Naive thymus-derived CD4-positive, alpha-beta T cell (primary cell): ENCODE measurements at places on chromosomes 1 and 21. TPM values are rescaled to one million over a fixed set of nuclear protein-coding genes. Genes with fewer than 3 reads are reported as not detected.
A peak's percentile ranks its signal among the peaks of the same experiment; 100 is the strongest.

The LRRC71 gene
- not detected for total RNA-seq

- peak overlapping the region; percentile 94 for H3K27ac ChIP-seq
- H3K4me3 ChIP-seq = peak overlapping the region; percentile 69
- H3K36me3 ChIP-seq = peaks cover 8% of the 10 kb centered on the region
- peaks cover 22% of the 10 kb centered on the region for H3K4me1 ChIP-seq
- no peaks in the 10 kb centered on the region for H3K27me3 ChIP-seq
- no peak for DNase-seq
Measured at GRCh38 chr1:222618880-222619596, 1.1 kb downstream of the MIA3 start.

The SEMA6C gene
- total RNA-seq = 12.4 TPM

GRCh38 chr1:71210718-71211117 is 129.9 kb upstream of the ZRANB2 start:
- no peak overlapping the region for H3K4me3 ChIP-seq
- no peaks in the 10 kb centered on the region for H3K36me3 ChIP-seq
- no peak overlapping the region for H3K27ac ChIP-seq

GRCh38 chr1:54347955-54348699 is 58.1 kb downstream of the SSBP3 start:
- H3K27me3 ChIP-seq = no peaks in the 10 kb centered on the region
- no peak for DNase-seq
- H3K36me3 ChIP-seq = no peaks in the 10 kb centered on the region
- H3K27ac ChIP-seq = no peak overlapping the region
- H3K4me1 ChIP-seq = peaks cover 5% of the 10 kb centered on the region

DNA sequence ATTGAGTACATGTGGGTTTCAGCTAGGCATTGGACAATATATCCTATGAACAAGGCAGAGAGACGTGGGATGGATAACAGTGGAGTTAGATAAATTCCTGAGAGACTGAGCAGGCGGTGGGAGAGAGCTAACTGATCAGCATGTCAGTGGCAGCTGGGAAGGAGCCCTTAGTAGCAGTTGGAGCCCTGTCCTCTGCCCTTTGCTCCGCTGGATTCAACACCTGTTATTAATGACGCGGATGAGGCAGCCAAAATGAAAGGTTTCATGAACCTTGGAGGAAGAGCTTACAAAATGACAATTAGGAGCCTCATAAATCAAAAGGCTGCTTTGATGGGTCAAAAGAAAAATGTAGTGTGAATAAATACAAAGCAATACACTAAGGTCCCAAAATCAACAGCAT is 16.1 kb downstream of the UBIAD1 start:
- H3K4me3 ChIP-seq = no peak overlapping the region
- H3K27ac ChIP-seq = no peak overlapping the region
- no peak for DNase-seq
- no peaks in the 10 kb centered on the region for H3K27me3 ChIP-seq
- H3K36me3 ChIP-seq = peaks cover 53% of the 10 kb centered on the region
- H3K4me1 ChIP-seq = peaks cover 3% of the 10 kb centered on the region

The FASLG gene
- not detected for total RNA-seq

DNA sequence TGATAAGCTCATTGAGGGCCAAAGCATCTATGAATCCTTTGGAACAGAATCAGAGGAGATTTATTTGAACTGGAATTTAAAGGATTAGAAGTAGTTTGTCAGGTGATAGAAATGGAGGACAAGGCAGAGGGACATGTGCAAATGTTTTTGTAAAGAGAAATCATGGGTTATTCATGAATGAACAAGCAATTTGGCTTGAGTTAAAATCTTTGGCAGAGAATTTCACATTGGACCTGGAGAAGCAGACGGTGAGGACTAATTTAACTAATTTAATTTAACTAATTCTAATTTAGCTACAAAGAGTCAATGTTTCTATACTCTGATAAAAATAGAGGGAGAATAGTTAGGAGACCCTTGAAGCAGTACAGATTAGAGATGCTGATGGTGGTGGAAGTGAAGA is 36.3 kb downstream of the SNX7 start:
- no peak overlapping the region for H3K4me3 ChIP-seq
- DNase-seq = no peak
- no peaks in the 10 kb centered on the region for H3K27me3 ChIP-seq
- no peak overlapping the region for H3K27ac ChIP-seq
- H3K36me3 ChIP-seq = no peaks in the 10 kb centered on the region

The ATP1A1 gene
- total RNA-seq = 298 TPM

- no peak overlapping the region for H3K4me3 ChIP-seq
- H3K27me3 ChIP-seq = no peaks in the 10 kb centered on the region
- no peaks in the 10 kb centered on the region for H3K4me1 ChIP-seq
- DNase-seq = no peak
- H3K36me3 ChIP-seq = peaks cover 14% of the 10 kb centered on the region
Measured at GRCh38 chr1:150846473-150847146, 29.8 kb downstream of the ARNT start.

GRCh38 chr21:28196981-28197380 is 795.7 kb downstream of the LTN1 start:
- no peak overlapping the region for H3K4me3 ChIP-seq
- no peaks in the 10 kb centered on the region for H3K36me3 ChIP-seq
- H3K27me3 ChIP-seq = no peaks in the 10 kb centered on the region
- no peak overlapping the region for H3K27ac ChIP-seq

DNA sequence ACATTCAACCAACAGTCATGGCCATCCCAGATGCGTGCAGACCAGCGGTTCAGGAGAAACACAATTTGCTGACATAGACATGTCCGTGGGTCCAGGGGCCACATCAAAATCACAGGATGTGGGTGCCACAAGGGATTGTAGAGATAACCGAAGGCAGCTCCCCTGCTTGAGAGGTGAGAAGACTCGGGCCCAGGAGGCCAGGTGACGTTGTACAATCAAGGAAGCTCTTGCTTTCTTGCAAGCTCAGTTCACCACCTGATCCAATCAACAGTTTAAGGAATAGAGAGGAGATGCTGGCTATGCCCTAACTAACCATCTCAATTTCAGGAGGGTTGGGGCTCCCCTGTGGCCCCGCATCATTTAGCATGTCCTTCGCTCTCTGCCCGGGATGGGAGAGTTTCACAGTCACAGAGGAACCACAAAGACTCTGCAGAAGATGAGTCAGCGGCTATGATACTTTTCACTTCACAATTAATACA is 19.5 kb downstream of the UBASH3A start:
- H3K4me3 ChIP-seq = peak overlapping the region; percentile 5
- DNase-seq = no peak
- peaks cover 71% of the 10 kb centered on the region for H3K4me1 ChIP-seq
- no peaks in the 10 kb centered on the region for H3K27me3 ChIP-seq
- H3K27ac ChIP-seq = peak overlapping the region; percentile 85

DNA sequence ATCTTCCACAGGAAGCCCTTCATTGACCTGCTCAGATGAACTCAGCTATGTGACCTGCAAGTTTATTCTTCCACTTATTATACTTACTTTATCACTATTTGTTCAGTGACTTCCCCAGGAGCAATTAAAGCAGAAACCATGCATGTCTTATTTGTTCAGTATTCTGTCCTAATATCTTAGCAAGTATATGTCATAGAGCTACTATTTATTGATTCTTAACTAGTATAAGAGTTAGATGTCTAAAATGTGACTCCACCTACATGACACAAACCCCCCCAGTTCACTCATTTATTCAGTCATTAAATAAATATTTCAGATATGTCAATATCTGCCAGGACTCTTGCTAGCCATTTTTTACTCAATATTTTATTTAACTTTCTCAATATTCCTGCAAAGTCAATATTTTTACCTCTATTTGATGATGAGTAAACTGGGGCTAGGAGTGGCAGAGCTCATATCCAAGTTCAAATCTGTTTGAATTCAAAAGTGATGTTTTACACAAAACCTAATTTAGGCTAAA is 469.0 kb upstream of the USP24 start:
- no peak overlapping the region for H3K4me3 ChIP-seq
- H3K27me3 ChIP-seq = no peaks in the 10 kb centered on the region

GRCh38 chr1:57424231-57425027 is 569 bp upstream of the DAB1 start:
- no peak overlapping the region for H3K27ac ChIP-seq
- DNase-seq = no peak
- no peaks in the 10 kb centered on the region for H3K4me1 ChIP-seq
- no peaks in the 10 kb centered on the region for H3K36me3 ChIP-seq
- no peak overlapping the region for H3K4me3 ChIP-seq

GRCh38 chr1:180815188-180815587 is 97.5 kb upstream of the KIAA1614 start:
- no peaks in the 10 kb centered on the region for H3K27me3 ChIP-seq
- no peaks in the 10 kb centered on the region for H3K4me1 ChIP-seq
- no peak overlapping the region for H3K4me3 ChIP-seq
- no peak overlapping the region for H3K27ac ChIP-seq

DNA sequence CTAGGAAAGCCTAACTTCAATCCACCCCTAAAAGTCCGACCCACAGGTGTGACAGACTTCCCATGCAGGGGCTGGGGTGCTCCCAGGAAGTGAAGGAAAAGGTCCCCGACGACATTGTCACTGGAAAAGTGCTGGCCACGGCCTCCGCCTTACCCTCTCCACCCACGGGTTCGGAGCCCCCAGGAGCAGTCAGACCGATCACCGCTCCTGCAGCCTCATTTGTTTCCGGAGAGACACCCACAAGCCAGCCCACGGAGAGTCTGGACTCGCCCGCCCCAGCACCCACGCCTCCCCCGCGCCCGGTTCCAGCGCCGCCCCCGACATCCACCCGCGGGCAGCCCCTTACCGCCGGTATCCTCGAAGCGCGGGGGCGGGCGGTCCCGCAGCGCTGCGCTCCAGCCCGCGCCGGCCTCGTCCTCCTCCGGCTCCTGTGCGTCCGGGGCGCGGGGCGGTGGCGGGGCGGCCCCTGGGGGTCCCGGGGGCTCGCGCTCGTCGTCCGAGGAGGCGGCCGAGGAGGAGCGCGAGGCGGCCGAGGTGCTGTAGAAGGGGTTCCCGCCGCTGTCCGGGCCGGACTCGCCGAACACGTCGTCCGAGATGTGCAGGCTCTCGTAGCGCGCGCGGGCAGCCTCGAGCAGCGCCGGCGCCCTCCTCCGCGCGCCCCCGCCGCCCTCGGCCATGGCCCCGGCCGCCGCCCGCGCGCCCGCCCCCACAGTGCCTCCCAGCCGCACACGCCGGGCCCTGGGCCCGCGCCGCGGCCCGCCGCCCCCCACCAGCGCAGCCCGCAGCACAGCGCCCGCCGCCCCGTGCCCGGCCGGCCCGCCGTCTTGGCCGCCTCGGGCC is 660 bp downstream of the PGBD5 start:
- H3K27me3 ChIP-seq = peaks cover 9% of the 10 kb centered on the region
- no peaks in the 10 kb centered on the region for H3K4me1 ChIP-seq
- H3K36me3 ChIP-seq = no peaks in the 10 kb centered on the region
- no peak overlapping the region for H3K4me3 ChIP-seq

The RHCE gene
- total RNA-seq = 0.78 TPM

The SPATA21 gene
- total RNA-seq = not detected

The GBP7 gene
- not detected in 2 replicates for total RNA-seq

The HSD3B1 gene
- total RNA-seq = not detected

The RNU11 gene
- total RNA-seq = not detected in 2 replicates

GRCh38 chr1:72066431-72066830 is 215.9 kb downstream of the NEGR1 start:
- H3K36me3 ChIP-seq = no peaks in the 10 kb centered on the region
- no peak overlapping the region for H3K4me3 ChIP-seq
- H3K4me1 ChIP-seq = no peaks in the 10 kb centered on the region
- H3K27me3 ChIP-seq = no peaks in the 10 kb centered on the region
- H3K27ac ChIP-seq = no peak overlapping the region
- no peak for DNase-seq

- peaks cover 26% of the 10 kb centered on the region for H3K4me1 ChIP-seq
- no peak overlapping the region for H3K27ac ChIP-seq
- peaks cover 53% of the 10 kb centered on the region for H3K36me3 ChIP-seq
- no peak for DNase-seq
- no peak overlapping the region for H3K4me3 ChIP-seq
- no peaks in the 10 kb centered on the region for H3K27me3 ChIP-seq
Measured at GRCh38 chr1:147652306-147652705, 18.0 kb downstream of the ACP6 start.

- no peaks in the 10 kb centered on the region for H3K36me3 ChIP-seq
- no peak overlapping the region for H3K27ac ChIP-seq
- H3K27me3 ChIP-seq = no peaks in the 10 kb centered on the region
- H3K4me1 ChIP-seq = no peaks in the 10 kb centered on the region
- no peak for DNase-seq
Measured at GRCh38 chr1:82269431-82269830, 468.7 kb downstream of the ADGRL2 start.

- H3K4me3 ChIP-seq = peak overlapping the region; percentile 98
- H3K36me3 ChIP-seq = no peaks in the 10 kb centered on the region
- no peaks in the 10 kb centered on the region for H3K27me3 ChIP-seq
- H3K27ac ChIP-seq = peak overlapping the region; percentile 94
- no peak for DNase-seq
Measured at GRCh38 chr1:6600410-6601048, 2.1 kb downstream of the KLHL21 start.

The TEKT2 gene
- total RNA-seq = not detected

The LTN1 gene
- total RNA-seq = 36.3 TPM

DNA sequence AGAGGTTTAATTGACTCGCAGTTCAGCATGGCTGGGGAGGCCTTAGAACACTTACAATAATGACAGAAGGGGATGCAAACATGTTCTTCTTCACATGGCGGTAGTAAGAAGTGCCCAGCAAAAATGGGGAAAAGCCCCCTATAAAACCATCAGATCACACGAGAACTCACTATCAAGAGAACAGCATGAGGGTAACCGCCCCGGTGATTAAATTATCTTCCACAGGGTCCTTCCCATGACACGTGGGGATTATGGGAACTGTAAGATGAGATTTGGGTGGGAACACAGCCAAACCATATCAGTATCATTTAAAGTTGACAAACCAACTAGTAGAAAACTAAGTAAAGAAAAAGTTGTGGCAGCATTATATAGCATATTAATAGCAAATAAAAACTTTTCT is 71.3 kb upstream of the DNAJC6 start:
- no peak overlapping the region for H3K27ac ChIP-seq
- no peaks in the 10 kb centered on the region for H3K27me3 ChIP-seq
- no peak overlapping the region for H3K4me3 ChIP-seq
- no peaks in the 10 kb centered on the region for H3K36me3 ChIP-seq
- DNase-seq = no peak
- no peaks in the 10 kb centered on the region for H3K4me1 ChIP-seq

GRCh38 chr1:205920861-205921569 is 22.2 kb downstream of the SLC26A9 start:
- peak; percentile 17 for DNase-seq
- H3K27me3 ChIP-seq = no peaks in the 10 kb centered on the region
- no peak overlapping the region for H3K4me3 ChIP-seq
- H3K4me1 ChIP-seq = no peaks in the 10 kb centered on the region
- H3K36me3 ChIP-seq = no peaks in the 10 kb centered on the region

The ADAMTS5 gene
- total RNA-seq = not detected in 2 replicates

GRCh38 chr1:119340861-119341261 is 27.7 kb upstream of the HAO2 start:
- no peaks in the 10 kb centered on the region for H3K4me1 ChIP-seq
- H3K27ac ChIP-seq = no peak overlapping the region
- H3K27me3 ChIP-seq = no peaks in the 10 kb centered on the region
- H3K36me3 ChIP-seq = no peaks in the 10 kb centered on the region

GRCh38 chr1:234507089-234507488 is 28.1 kb upstream of the TARBP1 start:
- H3K4me3 ChIP-seq = no peak overlapping the region
- no peaks in the 10 kb centered on the region for H3K36me3 ChIP-seq
